ENCODE measurements at places on chromosomes 1 and 21. TPM values are rescaled to one million over a fixed set of nuclear protein-coding genes. Genes with fewer than 3 reads are reported as not detected.

SPRR1A gene
- not detected for total RNA-seq

ERO1B gene
- total RNA-seq = 1.4 TPM

OR2L3 gene
- total RNA-seq = not detected

PLEKHA6 gene
- 1.5 TPM for total RNA-seq

AMPD1 gene
- not detected for total RNA-seq

HCN3 gene
- 1.1 TPM for total RNA-seq

All from aortic smooth muscle cell (primary cell).